ENCODE measurements at places on chromosomes 12 and 14.
A peak's percentile ranks its signal among the peaks of the same experiment; 100 is the strongest.

DNA sequence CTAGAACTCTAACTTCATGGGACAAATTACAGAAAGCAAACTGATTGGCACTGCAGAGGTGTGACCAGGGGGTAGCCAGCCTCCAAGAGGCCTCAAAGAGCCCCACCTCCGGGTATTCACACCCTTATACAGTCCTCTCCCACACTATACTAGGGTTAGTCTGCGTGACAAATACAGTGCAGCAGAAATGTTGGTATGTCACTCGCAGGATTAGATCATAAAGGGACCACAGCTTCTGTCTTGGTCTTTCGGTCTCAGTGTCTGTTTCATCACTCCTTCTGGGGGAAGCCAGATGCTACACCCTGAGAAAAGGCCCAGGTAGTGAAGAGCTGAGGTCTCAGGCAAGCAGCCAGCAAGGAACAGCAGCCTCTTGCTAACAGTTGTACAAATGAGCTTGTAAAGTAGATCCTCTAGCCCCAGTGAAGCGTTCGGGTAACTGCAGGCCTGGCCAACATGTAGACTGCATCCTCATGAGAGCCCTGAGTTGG lies 68.9 kb upstream of the SAV1 start:
- DNase-seq = no peak

GRCh38 chr14:71355324-71356201 lies 448.3 kb downstream of the PCNX1 start:
- DNase-seq = peak; percentile 38

DNA sequence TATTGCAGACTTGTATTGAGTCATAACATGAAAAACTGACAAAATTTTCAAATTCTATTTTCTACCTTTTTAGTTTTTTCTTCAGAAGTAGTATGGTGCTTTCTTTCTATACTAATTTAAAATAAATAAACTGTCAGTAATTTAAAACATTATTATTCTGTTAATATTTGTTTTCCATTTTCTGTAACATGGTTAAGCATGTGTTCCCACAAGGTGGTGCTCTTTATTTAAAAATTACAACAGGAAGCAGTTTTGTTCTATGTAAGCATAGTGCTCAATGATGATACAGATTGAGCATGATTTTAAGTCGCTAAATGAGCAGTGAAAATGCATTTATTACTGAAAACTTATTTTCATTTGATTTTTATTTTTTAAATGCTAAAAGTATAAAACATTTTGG lies 114.6 kb downstream of the PPFIA2 start:
- peak; percentile 23 for DNase-seq

DNA sequence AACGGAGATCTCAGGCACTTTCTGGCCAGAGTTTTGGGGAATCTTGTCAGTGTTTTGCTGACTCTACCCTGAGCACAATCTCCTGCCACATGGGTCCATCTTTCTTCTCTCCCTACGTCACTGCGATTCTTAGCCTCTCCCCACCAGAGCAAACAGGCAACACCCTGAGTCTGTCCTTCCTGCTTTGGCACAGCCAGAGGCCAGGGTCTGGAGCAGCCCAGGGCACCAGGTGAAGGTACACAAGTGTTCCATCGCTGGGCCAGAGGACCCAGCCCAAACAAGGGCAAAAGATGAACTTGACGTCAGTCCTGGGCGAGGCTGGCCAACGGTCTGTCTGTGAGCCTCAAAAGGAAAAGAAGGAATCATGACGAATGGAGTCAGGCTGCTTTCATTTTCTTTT lies 12.7 kb upstream of the CCDC177 start:
- DNase-seq = no peak

DNA sequence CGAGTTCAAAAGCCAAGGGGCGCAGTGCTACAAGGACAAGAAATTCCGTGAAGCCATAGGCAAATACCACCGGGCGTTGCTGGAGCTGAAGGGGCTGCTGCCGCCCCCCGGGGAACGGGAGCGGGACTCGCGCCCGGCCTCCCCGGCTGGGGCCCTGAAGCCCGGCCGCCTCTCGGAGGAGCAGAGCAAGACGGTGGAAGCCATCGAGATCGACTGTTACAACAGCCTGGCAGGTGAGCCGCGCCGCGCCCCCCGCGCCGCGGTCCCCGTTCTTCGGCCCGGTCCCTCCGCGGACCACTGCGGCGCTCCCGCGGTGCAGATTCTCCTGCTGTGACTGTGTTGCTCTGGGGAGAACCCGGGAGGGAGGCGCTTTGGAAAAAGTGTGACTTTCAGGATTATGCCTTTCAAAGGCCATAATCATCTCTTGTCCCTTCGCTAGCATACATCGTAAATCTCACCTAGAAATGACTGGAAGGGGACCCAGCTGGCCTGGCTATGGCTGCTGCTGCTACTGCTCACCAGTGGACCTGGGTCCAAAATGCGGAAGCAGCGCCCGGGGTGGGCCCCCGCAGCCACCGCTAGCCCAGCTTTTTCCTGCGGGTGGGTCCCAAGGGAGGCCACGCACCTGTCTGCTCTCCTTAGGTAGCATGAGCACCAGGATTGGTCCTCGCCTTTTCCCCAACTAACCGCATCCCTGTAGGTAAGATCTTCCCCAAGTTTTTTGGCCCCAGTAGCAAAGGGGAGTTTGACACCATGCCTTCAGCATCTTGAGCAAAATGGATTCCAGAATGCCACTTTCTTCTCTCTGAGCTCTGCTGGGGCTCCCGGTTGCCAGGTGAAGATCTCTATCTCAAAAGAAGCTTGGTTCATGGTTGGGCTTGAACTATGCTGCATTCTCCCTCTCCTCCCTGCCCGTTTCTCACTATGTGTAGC lies 853 bp downstream of the TTC9 start:
- DNase-seq = no peak

- DNase-seq = no peak
Observed at GRCh38 chr12:97324471-97324870, 138.1 kb upstream of the RMST start.

DNA sequence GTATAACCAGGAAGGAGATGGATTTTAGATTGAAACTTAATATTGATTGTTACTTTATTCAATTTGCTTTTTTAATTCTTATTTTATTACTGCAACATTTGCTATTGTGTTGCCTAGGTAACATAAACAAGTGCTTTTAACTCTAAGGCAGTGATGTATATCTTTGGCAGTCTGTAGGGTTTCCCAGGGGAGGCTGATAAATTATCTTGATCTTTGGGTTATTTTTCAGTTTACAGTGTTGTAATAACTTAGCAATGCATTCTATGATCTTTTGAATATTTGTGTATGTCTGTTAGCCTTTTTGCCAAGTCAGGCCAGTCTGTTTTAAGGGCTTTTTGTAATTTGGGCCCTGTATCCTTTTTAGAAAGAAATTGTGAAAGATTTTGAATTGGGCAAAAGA lies 7.8 kb upstream of the DTD2 start:
- DNase-seq = no peak

- peak; percentile 75 for DNase-seq
Observed at GRCh38 chr14:92930737-92931602, 8.0 kb downstream of the CHGA start.

DNA sequence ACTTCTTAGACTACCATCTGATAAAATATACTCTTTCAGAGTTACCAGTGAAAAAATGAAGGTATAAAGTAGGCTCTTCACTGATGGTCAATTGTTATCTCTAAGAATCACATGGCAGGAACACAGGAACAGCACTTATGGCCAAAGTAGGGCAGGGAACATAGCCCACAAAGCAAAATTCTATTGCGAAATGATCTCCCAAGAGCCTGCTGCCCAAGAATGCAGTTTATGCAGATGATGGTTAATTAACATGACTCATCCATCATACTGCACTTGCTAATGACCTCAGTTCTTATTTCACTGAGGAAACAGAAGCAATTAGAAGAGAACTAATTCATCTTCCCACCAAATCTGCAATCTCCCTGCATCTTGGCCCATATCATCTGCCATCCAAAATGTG lies 133.8 kb downstream of the SLC2A13 start:
- no peak for DNase-seq

DNA sequence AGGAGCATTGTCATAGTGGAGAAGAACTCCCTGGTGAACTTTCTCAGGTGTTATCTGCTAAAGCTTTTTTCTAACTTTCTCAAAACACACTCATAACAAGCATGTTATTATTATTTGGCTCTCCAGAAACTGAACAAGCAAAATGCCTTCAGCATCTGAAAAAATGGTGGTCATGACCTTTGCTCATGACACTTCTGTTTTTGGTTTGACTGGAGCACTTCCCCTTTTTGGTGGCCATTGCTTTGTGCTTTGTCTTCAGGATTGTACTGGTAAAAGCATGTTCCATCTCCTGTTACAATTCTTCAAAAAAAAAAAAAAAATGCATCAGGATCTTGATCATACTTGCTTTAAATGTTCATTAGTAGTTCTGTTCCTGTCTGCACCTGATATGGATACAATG lies 1241.6 kb upstream of the USP15 start:
- DNase-seq = no peak

DNA sequence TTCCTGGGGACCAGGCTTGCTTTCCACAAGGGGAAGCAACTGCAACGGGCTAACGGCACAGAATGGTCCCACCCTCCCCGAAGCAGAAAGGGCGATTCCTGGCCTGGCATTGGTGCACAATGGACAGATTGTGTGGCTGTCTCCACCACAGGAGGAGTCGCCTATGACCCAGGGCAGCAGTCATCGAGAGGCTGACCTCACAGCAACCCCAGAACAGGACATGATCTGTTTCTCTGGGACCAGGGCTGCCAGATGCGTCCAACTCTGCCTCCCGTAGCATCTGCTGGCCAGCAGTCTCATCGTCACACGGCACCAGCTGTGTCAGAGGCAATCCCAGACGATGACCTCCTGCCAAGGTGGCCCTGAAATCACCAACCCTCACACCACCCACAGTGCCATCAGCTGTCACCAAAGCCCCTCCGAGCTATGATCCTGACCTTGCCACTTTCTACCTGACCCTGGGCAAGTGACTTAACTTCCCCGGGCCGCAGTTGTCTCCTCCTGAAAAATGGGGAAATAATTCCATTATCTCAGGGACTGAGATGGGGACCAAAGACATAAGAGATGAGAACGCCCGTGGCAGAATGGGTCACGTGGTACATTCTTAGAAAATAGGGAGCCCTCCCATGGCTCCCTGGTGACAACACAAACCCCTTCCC lies 86.7 kb downstream of the CHGA start:
- no peak for DNase-seq

DNA sequence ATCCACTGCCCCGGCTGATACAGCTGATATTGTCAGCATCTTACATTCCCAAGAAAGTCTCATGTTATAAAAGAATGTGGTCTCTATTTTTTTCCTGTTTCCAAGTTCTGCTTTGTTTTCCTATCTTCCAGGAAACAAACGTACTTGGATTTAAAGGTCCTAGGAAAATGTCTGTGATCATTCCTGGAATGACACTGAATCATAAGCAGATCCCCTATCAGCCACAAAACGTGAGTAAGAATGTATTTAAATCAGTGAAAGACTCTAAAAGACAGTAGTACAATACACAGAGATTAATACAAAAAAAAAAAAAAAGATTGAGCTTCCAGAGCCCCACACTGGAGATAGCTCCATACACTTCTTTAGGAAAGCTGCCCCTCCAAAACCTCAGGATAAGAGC lies 21.7 kb upstream of the TEAD4 start:
- DNase-seq = no peak

DNA sequence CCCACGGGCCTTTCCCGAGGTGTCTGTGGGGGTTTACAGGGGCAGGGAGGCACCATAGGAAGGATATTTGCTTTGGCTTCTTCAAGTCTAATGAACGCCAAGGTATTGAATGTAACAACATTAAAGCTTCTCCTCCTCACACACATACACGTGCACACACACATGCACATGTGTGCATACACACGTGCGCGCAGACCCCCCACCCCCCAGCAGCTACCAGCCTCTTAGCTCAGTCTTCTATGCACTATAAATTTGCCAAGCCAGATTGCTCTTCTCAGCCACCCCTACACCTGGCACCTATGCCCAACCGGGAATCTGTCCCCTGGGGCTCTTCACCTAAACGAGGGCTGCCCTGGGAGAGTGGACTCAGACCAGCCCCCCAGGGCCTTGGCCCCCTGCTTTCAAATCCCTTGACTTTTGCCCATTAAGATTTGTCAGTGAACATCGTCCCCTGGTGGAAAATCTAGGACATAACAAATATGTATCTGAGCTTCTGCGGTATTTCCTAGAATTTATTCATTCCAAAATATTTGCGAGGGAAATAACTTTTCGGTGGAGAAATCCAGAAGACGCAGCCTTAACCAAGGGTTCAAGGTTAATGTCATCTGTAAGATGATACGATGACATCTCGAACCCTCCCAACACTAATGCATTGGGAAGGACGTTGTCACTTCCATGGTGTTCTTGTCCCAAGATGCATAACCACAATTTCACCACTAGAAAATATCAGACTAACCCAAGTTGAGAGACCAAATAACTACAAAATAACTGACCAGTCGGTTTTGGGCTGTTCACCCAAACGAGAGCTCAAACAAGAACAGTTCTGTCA lies 330.4 kb downstream of the MED13L start:
- DNase-seq = no peak

GRCh38 chr12:124682425-124683151 lies 115.2 kb upstream of the NCOR2 start:
- DNase-seq = no peak

- peak; percentile 74 for DNase-seq
Observed at GRCh38 chr12:98644433-98644711, 216 bp downstream of the IKBIP start.

DNA sequence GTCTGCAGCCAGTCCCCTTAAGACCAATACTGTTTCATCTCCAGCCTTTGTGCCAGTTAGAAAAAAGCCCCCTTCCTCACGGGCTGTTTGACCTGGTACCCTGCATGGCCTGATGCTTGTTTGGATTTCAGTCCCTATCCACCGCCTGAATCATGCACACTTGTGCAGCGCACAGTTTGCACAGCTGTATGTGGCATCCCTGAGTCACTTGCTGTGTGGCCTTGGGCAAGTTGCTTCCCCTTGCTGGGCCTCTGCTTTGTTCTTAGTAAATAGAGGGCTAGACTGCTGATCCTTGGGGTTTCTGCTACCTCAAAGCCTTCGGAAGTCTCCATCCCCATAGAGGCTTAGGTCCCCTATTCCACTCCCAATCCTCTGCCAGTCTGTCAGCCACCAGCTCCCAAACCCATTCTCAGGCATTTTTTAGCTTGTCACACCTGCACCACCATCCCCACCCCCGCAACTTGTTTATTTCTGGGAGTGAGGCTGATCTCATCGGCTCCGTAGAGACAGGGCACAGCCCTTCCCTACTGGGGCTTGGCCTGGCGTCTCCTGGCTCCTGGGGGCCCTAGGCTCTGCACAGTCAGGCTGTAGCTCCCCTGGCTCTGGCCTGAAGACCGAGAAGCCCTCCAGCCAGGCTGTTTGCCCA lies 8.8 kb downstream of the KRT80 start:
- DNase-seq = no peak
